ENCODE measurements at places on chromosomes 7 and 10.

DNA sequence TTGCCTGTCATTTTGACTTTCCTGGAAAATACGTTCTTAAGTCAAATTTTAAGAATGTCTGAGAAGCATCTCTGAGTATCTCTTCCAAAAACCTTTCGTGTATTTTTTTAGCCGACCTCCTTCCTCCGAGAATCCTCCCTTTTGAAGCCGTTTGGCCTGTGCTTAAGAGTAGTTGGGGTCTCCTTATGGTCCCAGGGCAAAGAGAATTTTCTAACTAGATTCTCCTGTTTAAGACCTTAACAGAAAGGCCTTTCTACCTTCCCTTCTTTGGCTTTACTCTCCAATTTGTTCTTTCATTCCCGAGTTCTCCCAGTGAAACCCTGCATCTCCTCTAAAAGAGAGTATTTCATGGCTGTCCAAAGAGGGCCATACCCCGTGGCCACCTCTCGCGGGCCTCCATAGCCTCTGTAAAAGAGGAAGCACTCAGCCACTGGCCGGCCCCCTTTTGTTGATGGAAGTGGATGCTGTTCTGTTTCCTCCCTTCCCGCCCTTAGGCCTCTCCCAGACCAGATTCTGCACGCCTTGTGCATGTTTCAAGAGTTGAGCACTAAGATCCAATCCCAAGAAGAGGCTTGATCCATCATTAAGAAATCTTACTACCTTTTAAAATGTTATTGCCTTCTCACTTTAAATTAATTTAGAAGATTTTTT, 6.6 kb upstream of the FEZF1 start:
- DNase-seq = no peak

- DNase-seq = peak; percentile 48
These were observed 60.8 kb upstream of the MEOX2 start for GRCh38 chr7:15747301-15747700.

- no peak for DNase-seq
These were observed 259.7 kb downstream of the CALN1 start for GRCh38 chr7:72152161-72153131.

DNA sequence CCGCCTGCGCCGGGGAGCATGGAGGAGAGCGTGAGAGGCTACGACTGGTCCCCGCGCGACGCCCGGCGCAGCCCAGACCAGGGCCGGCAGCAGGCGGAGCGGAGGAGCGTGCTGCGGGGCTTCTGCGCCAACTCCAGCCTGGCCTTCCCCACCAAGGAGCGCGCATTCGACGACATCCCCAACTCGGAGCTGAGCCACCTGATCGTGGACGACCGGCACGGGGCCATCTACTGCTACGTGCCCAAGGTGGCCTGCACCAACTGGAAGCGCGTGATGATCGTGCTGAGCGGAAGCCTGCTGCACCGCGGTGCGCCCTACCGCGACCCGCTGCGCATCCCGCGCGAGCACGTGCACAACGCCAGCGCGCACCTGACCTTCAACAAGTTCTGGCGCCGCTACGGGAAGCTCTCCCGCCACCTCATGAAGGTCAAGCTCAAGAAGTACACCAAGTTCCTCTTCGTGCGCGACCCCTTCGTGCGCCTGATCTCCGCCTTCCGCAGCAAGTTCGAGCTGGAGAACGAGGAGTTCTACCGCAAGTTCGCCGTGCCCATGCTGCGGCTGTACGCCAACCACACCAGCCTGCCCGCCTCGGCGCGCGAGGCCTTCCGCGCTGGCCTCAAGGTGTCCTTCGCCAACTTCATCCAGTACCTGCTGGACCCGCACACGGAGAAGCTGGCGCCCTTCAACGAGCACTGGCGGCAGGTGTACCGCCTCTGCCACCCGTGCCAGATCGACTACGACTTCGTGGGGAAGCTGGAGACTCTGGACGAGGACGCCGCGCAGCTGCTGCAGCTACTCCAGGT, 29.7 kb downstream of the CHST12 start:
- DNase-seq = no peak

GRCh38 chr7:109986701-109987100, 1104.2 kb upstream of the LRRN3 start:
- no peak for DNase-seq

DNA sequence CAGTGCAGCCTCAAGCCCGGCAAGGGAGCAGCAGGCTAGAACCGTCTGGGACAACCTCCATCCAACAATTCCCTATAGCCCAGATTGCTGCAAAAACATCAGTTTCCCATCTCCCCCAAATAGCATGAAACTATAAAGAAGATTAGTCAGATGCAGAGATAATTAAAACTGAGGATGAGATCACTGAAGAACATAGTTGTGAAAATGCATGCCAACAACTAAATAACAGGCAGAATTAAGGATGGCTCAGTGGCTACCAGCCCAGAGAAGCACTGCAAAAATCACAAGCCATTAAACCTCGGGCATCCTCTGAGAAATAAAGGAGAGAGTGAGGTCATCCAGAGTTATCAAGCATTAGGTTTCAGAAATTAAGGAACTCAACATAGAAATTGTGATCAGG, 427.1 kb downstream of the TNS3 start:
- peak; percentile 82 for DNase-seq

GRCh38 chr10:77636282-77636966, 1.2 kb downstream of the KCNMA1 start:
- DNase-seq = no peak

DNA sequence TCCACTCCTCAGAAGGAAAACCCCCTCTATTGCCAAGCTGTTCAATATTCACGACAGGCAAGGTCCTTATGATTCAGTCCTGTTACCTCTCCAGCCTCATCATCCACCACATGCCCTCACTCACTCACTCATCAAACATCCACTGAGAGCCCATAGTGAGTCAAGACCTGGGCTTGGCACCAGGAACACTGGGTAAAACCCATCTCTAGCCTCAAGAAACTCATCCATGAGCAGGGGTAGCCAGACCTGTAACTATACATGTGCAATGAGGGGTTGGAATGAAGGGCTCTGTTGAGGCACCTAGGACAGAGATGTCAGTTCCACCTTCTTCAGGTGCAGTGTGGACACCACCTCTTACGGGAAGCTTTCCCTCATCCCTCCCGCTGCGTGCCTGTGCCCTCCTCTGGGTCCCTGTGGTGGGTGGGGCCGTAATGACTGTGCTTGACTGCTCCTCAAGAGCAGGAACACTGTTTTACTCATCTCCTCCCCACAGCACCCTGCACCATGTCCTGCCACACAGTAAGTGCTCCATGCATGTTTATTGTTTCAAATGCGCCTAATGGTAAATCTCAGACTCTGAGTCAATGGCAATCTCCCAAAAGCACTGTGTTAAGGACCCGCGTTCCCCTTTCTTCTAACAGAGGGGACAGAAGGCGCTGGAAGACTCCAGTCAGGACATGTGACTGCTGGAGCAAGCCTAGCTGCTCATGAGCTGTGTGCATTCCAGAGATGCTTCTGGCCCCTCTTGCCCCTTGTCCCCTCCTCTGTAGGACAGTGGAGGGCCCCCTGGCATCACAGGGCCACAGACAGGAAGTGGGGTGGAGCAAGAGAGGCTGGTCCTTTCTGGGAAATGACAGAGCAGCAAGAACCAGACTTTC, 95.4 kb downstream of the HIPK2 start:
- peak; percentile 94 for DNase-seq

- DNase-seq = no peak
These were observed 38.6 kb upstream of the WASL start for GRCh38 chr7:123787220-123788007.

DNA sequence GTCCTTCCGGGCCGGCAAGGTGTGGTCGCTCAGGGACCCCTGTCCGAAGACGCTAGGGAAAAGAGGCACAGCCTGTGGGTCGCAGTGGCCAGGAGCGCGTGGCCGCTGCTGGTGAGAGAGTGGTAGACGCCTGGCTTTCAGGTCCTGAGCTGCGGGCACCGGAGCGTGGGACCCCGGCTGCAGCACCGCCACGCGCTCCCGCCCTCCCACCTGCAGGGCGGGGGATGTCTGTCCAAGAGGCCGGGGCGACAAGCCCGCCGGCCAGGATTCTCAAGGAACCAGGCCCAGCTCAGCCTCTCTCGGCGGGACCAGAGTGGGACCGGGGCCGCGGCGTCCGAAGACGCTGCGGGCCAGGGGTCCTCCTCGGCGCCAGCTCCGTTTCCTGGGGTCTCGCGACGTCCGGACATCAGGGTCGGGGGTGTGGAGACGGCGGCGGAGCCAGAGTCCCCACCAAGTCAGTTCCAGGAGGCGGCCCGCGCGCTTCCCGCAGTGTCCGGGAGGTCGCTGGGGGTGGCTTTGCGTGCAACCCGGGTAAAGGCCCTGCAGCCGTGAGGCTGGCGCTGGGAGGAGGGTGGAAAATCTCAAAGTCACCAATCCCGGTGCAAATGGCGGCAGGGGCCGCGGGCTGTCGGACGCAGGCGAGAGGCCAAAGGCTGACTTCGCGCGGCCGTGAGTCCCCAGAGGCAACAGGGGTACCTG, 5.5 kb downstream of the ZNF503 start:
- DNase-seq = peak; percentile 55

GRCh38 chr7:102415685-102416225, 17.6 kb upstream of the ORAI2 start:
- DNase-seq = no peak

GRCh38 chr10:91893051-91893450, 16.2 kb downstream of the FGFBP3 start:
- no peak for DNase-seq

DNA sequence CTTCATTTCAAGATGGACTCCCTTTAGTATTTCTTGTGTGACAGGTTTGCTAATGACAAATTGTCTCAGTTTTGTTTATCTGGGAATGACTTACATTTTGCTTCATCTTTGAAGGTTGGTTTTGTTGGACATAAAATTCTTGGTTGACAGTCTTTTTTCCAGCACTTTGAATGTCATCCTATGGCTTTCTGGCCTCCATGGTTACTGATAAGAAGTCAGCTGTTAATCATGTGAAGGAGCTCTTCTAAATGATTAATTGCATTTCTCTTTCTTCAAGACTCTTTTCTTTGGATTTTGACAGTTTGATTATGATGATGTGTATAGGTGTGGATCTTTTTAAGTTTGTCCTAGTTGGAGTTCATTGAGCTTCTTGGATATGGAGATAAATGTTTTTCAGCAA, 26.9 kb upstream of the HHEX start:
- no peak for DNase-seq

DNA sequence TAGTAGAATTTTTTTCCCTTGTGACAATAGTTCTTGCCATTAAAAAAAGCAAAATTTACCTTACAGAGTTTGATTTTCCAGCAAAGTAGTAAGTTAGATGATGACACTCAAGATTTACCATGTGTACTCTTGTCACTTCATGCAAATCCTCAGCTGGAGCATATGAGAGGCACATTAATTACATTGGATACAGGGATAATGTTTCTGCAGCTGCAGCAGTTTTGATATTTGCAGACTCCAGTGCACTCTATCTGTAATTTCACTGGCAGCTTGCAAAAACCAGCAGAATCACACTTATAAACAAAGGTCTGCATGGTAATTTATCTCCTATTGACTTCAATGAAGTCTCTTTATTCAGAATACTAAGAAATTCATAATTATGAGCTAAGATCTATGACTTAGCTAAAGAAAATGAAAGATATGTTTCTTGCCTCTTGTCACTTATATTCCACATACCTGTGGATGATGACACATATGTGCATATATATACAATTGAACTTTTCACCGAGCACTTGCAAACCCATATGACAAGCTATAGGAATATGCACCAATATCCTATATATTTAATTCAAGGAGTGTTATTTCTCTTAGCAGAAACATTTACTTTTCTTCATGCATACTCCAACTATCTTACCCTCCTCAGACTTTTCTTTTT, 530.6 kb downstream of the PHTF2 start:
- no peak for DNase-seq

DNA sequence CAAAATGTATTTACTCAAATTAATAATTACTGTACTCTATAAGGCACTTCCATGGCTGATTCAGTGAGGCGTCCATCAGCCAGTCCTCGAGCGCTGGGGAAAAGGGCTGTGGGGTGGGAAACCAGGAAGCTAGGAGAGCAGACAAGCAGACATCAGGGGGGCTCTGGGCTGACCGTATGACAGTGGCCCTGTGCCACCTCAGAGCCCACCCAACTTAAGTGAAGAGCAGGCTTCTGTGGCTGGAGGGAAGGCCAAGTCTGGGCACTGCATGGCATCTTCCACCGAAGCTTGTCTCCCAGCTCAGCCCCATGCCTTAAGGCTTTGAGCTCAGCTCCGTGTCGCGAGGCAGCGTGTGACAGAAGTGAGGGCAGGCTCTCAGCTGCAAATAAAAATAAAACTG, 464.5 kb upstream of the ZMIZ1 start:
- DNase-seq = no peak

- DNase-seq = no peak
These were observed 213.6 kb upstream of the HGF start for GRCh38 chr7:81983406-81983805.

DNA sequence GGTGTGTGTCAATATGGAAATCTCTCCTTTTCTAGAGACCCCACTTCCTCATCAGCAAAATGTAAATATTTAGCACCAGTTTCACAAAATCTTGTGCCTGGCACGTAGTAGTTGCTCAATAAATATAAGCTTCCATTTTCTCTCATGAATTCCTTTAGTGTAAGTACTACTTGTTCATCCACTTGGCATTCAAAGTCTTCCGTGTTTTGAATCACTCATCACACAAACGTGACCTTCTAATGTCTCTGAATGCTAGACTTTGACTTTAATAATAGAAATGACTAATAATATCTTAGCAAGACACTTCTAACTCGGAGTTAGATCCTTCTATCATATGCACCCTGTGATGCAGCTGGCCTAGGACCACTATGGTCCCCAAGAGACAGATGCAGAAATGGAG, 168.7 kb upstream of the ZNF32 start:
- DNase-seq = peak; percentile 95

GRCh38 chr7:4683043-4683883, 1.2 kb downstream of the FOXK1 start:
- DNase-seq = peak; percentile 9

DNA sequence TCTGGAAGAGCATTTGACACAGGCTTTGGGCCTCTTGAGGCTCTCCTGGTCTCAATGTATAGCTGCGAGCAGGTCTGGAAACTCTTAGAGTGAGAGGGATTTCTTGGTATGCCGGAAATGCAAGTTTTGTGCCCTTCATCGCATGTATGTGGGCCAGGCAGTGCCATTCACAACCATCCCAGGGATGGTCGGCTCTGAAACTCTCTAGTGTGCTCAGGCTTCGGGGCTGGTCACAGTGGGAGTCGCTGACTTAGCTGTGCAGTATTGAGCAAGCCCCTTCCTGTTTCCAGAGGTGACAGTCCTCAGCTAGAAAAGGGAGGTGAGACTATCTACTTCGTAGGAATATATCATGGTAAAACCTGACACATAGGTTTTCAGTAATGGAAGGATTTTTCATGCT, 2.0 kb upstream of the AOAH start:
- no peak for DNase-seq

GRCh38 chr7:148983200-148984146, 44.8 kb downstream of the PDIA4 start:
- DNase-seq = peak; percentile 81

GRCh38 chr10:131881104-131881880, 19.5 kb upstream of the PPP2R2D start:
- DNase-seq = no peak

GRCh38 chr10:73910764-73911552, at the start of gene PLAU:
PLAU (plus strand) TSS chr10:73911132; CDS start chr10:73911556, 424 bp downstream.
- peak; percentile 59 for DNase-seq

Data from EH (cell line).